ENCODE measurements at places on chromosomes 2 and 18.

- DNase-seq = no peak
Measured at GRCh38 chr2:27946530-27947060, 56.1 kb downstream of the BABAM2 start.

DNA sequence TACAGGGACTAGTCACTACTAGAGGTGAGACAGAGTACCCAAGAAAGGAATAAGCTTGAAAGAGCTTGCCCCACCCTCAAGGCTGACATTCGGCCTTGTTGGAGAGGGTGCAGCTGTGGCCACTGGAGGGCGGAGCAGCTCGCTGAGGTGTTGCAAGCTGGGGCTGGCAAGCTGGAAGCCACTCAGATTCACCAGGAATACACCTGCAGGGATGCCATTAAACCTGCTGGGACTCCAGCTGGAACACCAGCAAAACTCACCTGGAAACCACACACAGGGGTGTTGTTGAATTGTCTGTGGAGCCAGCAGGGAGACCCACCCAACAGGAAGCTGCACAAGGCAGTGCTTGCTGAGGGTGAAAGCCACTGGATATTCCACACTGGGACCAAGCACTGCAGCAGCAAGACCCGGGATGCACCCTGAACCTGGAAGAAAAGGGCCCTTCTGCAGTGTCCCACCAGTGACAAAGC lies 26.1 kb downstream of the KCTD18 start:
- DNase-seq = peak; percentile 32

- DNase-seq = no peak
Measured at GRCh38 chr2:43458014-43458628, 137.7 kb downstream of the THADA start.

- no peak for DNase-seq
Measured at GRCh38 chr18:54235871-54236270, 11.4 kb upstream of the MBD2 start.

GRCh38 chr18:48992133-48992532 lies 41.4 kb upstream of the SMAD7 start:
- DNase-seq = no peak

- DNase-seq = no peak
Measured at GRCh38 chr2:115542331-115542730, 1099.9 kb downstream of the DPP10 start.

GRCh38 chr2:51650769-51651168 lies 618.8 kb upstream of the NRXN1 start:
- no peak for DNase-seq

- DNase-seq = no peak
Measured at GRCh38 chr2:82781176-82781915, 1677.7 kb downstream of the SUCLG1 start.

DNA sequence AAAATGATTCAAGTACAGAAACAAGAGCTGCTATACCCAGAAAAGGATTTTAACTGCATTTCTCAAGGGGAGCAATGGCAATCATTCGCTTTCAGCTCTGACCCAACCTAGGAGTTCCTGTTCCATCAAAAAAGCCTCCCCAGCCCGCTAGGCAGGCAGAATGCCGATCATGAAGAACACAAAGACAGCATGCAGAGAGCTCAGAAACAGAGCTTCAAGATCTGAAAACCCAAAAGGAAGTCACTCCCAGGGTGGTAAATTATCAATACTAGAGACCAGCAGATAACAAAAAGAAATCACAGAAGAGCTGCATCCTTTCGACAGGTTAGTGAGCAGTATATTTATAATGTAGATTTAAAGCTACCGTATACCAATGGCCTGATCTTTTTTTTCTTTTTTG lies 84.8 kb upstream of the CRIM1 start:
- DNase-seq = no peak

DNA sequence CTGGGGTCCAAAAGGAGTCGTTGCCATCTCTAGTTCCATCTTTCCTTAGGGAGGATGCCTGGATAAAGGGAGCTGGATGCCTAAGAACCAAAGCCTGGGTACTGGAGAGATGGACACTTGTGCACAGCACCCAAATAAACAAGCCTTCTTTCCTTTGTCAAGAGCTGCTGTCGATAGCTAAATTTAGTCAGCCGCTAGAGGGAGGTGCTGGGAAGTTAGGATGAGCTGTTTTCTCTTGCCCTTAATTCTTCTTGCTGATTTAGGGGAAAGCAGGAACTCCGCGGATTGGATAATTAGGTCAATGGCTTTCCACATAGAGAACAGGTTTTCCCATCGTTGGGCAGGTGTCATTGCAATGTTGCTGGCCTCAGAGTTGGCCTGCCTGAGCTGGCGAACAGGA lies 30.9 kb upstream of the SERPINB12 start:
- peak; percentile 19 for DNase-seq

- DNase-seq = no peak
Measured at GRCh38 chr2:71064754-71065621, 3.5 kb upstream of the NAGK start.

GRCh38 chr2:102051692-102052277 lies 60.0 kb downstream of the IL1R2 start:
- DNase-seq = no peak

DNA sequence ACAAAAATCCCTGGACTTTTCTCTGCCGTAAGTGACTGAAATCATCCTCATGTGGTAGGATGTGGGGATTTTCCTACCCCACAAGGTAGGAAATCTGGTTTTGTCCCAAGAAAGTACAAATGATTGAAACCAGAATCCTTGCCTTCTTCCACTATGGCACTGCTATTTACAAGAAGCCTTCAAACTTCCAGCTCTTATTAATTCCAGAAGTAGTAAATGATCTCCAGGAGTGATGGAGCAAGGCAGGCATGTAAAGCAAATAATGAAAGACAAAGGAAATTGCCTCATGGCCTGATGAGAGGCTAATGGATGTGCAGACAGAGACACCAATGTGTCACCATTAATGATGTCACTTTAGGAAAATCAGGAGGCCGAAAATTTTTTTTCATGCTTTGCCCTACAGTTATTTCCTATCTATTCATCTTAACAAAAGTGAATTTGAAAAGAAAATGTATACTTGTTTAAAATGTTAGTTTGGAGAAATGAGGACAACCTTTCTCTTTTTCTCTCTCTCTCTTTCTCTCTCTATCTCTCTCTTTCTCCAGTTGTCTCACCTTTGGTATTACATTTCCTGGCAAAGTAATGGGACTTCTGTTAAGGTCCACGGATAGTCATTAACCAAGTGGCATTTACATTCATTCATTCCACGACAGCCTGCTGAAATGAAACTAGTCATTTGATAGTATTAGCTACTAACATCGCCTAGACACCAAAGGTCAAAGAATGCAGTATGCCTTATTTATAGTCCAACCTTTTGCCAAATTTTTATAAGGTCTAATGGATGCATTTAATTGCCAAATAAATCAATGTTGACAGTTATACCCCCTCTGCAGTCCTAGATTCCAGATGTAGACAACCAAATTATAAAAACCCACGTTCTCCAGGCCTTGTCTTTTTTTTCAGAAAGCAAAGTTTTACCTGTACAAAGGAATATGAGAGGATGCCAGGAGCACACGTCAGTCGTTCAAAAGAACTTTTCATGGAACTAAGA lies 5.0 kb upstream of the EVA1A start:
- no peak for DNase-seq

DNA sequence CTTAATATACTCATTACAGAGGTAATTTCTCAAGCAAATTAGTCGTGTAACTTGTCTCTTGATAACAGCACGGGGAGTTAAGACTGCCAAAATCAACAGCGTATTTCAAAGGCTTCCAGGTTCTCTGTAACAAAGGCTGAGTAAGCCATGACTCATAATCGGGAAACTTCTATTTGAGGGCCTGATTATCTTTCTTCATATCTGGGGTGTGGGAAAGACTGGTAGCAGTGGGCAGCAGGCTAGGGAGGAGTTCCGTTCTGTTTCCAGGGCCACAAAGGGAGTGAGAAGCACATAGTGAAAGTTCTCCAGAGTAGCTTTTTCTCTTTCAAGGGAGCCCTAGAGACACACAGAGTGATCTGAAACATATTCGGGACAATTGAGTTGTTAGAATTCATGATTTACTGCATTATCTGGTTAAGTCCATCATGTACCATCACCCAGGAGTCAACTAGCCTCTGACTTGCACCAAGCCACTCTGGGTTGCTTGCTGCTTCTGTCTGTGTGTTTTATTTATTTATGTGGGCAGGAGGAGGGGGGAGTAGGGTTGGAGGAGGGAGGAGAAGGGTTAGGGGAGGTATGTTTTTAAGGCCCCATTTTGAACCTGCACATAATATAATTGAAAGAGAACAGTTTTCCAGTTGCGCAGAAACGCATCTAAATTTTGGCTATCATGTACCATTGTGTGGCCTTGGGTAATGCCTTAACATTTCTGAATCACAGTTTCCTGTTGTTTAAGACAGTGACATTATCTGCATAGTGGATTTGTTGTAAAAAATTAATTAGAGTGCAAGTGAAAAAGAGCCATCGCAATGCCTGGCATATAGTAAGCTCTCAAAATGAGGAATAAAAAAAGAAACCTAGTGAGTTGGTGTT lies 80.5 kb upstream of the ITPRID2 start:
- peak; percentile 6 for DNase-seq

DNA sequence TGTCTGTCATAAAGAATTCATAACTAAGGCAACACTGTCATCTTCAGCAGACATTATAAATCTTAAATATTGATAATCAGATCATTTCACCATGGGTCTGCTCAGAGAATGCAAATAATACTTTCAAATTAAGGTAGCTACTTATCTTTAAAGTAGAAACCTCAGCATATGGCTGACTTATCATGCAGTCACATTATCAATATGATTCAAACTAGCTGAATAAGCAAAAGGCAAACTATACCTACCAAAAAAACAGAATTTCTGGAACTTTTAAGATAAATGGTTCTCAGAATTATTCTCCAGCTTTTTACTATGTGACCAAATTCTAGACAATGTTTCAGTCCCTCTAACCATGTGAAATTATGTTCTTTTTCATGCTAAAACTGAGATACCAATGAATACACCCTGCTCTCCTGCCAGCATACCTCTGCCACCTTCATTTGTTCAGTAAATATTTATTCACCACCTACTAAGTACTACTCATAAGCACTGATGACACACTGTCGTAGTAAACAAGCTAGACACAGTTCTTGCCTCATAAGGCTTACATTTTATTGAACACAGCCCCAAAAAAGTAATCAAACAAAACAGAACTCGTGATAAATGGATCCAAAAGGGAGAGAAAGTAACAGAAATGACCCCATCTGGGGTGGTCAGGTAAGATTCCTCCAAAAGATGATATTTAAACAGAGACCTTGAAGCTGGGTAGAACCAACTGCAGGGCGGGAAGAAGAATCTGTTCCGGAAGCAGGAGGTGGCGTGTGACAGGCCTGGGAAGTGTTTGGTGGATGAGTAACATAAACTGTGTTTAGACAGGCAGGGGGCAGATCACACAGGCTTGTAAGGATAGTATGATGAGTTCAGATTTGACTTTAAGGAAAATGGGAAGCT lies 17.7 kb downstream of the SPIRE1 start:
- DNase-seq = no peak

DNA sequence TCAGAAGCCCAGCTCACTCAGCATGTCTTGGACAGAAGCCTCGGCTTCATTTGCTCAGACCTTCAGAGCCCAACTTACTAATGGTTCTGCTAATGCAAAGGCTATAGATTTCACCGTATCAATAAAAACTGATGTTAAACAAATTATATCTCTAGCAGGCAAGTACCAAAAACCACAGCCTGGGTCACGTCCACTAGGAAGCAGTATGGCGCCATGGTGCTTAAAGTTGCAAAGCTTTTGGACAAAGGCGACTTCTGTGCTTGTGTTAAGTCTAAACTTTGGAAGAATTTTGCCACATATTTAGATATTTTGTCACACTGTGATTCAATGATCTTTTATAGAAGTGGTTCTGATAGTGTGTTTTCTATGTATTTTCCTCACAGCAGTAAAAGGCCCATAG lies 276.8 kb upstream of the PARD3B start:
- no peak for DNase-seq

GRCh38 chr2:221225752-221226151 lies 346.4 kb downstream of the EPHA4 start:
- DNase-seq = no peak

DNA sequence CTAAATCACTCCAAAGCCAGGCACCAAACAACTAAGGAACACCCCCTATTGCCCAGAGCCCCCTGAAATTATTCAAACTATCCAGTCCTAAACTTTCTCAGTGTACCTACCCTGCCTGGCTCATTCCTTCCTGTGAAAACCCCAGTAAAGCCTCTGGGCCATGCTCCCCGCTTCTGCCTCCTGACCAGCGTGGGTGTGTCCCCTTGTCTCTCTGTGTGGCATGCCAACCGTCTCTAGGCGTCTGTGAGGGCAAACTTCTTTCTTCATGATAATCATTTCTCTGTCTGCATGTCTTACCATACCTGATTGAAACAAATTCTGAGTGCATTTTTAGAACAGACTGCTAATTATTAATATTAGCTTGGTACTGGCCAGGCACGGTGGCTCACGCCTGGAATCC lies 109.0 kb upstream of the MSH2 start:
- DNase-seq = no peak

- DNase-seq = no peak
Measured at GRCh38 chr18:35736696-35737095, 155.2 kb downstream of the GALNT1 start.

DNA sequence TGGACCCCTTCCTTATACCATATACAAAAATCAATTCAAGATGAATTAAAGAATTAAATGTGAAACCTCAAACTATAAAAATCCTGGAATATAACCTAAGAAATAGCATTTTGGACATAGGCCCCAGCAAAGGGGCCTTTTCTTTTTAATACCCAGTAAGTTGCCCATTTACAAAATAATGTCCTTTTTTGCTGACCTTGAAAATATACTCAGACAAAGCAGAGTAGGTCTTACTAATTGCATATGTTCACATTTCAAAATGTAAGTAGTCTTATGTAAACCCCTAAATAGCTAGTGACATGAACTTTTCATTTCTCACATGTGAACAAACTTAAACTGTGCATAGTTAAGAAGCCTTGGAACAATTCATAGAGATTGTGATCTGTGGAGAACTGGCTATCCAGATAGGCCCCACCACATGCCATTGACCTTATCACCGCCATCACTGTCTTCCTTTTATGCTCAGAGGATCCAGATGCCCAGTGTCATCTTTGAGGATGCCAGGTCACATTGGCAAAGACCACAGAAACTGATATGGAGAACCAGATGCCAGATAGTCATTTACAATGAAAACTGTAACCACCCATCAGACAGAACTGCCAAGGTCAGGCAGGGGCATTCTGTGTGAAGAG lies 282.4 kb upstream of the RAB12 start:
- no peak for DNase-seq
